Nucleus accumbens (tissue), 56 donors: ENCODE measurements at places on chromosomes 3 and 15.

GRCh38 chr3:102529452-102529851 is 94.6 kb downstream of the ZPLD1 start:
- no peak for DNase-seq

DNA sequence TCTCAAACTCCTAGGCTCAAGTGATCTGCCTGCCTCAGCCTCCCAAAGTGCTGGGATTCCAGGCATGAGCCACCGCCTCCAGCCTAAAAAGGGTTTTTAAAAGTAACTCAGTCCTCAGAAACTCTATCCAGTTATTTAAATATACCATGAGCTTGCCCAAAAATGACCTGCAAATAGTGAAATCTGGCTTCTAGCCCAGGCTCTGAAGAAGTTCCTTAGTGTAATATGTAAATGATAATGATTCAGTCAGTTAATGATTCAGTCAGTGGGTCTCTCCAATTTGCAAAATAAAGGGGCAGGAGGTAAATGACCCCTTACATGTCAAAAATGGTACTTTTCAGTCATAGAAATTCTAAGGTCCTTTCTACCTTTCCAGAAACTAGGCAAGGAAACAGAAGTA is 28.8 kb downstream of the LRRC2 start:
- no peak for DNase-seq

DNA sequence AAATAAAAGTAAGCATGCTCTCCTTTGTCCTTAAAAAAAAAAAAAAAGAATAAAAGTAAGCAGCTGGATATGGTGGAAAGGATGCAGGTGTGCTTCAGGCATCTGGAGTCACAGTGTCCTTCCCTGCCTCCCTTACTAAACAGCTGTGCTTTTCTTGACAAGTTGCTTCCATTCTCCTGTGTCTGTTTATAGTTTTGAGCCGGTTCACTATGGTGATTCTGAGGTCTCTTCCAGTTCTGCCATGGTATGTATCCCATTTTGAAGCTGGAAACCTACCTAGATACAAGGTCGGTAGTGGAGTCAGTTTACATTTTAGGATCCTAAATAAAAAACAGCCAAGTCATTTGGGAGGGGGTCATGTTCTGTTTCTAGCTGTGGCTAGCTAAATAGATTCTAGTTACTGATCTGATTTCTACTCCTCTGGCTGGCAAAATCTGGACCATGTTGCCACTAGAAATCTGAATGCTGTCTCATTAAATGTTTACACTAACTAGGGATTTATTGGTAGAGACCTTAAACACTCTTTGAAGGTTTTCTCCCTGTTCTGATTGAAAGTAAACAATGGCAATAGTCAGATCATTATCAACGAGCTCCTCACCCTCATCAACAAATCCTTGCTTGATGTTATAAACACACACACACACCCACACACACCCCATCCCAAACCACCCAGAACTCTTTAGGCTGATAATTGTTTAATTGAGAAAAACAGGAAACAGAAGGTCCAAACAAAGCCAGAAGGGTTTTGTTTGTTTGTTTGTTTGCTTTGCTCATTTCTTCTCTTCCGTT is 7.9 kb downstream of the TNFSF10 start:
- DNase-seq = no peak

DNA sequence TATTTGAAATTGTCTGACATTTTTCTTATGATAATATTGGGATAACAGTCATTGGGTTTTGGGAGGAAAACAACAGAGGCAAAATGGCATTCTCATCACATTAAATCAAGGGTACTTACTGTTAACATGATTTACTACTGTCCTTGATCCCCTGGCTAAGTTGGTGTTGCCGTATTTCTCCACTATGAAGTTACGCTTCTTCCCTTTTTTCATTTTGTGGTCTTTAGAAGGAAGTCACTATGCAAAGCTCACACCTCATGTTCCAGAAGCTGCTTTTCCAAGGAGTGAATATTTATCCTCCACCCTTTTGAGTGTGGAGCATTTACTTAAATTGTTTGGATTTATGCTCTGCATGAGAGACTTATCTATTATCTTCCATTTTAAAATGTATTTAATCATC is 63.7 kb downstream of the ALCAM start:
- DNase-seq = no peak

DNA sequence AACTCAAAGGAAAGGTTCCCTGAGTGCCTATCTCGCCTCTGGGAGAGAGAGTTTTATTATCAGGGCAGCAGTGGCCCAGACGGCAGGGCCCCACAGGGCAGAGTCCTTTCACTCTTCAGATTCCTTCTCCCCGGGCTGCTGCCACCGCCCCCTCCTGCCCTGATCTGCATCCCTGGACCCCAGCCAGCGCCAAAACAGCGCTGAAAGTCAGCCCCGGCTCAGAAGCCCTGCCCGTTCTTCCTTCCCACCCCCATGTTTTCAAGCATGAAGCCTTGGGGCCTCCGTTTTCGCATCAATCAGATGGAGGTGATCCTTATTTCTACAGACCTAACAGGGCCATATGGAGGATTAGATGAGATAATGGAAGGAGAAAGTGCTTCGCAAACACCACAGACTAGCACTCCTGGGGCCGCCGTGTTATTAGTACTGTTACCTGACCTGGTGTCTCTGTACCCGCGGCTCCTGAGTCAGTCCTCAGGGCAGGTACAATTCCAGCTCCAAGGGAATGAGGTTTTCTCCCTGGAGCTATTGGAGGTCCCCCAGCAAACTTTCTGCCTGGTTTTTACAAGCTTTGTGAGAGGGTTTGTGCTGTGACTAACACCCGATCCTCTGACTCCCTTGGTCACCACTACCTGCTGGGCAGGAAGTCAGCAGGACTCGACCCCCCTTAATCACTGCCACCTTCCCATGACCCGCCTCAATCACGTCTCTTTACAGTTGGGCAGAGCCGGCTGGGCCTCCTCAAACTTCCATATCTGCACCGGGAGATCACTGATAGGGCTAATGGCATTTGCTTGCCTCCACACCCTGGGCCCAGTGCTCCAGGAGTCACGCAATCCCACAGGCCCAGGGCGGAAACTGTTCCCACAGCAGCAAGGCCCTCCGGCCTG is 39.5 kb upstream of the TSEN2 start:
- no peak for DNase-seq

DNA sequence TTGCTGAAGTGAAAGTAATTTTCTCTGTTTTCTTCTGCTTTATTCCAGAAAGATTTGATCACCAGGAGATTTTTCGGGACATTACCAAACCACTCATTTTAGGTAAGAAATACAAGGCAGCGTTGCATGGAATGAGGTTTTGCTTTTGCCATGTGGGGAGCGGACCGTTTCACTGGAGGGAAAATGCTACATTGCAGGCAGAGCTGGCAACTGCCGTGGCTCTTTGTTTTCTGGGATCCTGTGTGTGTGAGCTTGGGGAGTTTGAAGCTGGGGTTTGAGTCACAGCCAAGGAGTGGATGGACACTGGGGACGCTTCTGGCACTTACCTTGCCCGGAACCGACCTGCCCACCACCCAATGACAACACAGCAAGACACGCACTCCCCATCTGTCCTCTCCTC is 109.9 kb downstream of the APBA2 start:
- no peak for DNase-seq

DNA sequence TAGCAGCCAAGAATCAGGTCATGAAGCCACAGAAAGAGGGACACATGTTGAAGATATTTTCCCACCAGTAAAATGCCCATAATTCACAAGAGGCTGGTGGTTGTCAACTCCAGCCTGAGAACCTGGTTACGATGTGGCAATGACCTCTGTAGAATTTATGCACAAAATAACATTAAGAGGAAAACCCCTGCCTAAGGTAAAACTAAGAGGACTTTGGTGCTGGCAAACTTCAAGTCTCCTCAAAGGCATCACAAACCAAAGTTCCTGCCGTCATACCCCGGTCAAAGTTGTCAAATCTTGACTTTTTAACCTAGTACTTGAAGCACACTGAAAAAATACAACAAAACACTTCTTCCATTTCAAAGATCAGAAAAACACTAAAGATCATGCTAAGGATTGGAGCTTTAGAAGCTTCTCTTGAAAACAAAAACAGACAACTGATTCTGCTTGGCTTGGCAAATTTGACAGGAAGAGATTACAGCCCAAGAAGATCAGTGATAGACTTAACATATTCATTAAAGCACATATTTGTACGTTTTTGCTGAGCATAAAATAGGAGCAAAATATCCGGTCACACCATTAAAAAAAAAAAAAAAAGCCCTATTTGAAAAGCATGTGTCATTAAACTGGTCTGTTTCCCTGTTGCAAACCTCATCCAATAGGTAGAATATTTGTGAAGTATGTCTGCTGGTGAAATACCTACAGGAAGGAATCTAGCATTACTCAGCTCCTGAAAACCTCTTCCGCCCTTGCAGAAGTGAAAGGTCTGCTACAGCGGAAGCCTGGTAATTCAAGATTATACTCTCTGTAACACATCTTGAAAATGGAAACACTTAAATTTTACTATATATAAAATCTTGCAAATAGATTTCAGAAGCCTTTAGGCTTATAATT is 22.8 kb downstream of the EIF4E3 start:
- DNase-seq = no peak

DNA sequence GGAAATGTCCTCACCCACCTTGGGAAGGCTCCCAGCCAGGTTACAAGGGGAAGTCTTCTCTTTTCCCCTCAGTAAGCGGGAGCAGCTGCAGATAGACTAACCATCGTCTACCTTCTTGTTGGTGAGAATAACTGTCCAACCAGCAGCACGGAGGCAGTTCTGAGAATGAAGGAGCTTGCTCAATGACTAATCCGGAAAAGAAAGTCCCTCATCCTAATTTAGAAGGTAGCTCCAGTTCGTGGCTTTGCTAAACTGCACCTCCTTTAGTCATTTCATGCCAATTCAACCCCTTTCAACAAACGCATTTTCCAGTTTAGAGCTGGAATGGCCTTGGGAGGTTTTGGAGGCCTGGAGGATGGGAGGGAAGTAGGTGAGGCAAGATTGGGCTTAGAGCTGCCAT is 527.4 kb upstream of the PROK2 start:
- no peak for DNase-seq

GRCh38 chr3:22269831-22270230 is 518.8 kb upstream of the ZNF385D start:
- DNase-seq = no peak
